ENCODE measurements at places on chromosomes 2 and 18. TPM values are rescaled to one million over a fixed set of nuclear protein-coding genes. Genes with fewer than 3 reads are reported as not detected.

DNA sequence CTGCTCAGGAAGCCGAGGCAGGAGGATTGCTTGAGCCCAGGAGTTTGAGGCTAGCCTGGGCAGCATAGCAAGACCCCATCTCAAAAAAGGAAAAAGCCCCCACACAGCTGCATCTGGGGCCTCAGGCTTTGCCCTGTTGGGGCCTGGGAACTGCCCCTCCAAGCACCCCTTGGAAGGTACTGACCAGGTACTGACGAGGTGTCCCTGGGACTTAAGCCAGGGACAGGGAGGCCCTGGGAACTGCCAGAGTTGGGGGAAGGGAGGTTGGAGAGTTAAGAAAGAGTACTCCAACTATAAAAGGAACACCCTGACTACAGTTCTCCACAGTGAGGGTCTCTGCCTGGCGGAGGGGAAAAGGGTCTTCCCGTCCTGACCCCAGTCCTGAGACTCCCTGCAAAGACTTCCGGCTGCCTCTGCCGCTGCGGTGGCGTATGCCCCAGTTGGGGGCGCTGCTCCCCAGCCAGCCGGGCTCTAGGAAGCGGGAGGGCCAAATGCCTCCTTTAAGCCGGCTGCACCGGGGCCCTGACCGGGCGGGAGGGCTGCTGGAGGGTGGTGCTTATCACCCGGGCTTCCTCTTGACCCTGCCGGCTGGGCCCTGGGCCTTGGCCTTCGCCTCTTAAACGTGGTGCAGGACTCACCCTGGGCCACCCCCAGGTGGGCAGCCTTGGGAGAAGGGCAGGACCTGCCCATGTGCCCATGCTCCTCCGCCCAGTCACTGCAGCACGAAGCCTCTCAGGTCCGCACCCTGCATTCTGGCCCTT is 12.8 kb downstream of the SLC30A3 start:
- no peak for DNase-seq

DNA sequence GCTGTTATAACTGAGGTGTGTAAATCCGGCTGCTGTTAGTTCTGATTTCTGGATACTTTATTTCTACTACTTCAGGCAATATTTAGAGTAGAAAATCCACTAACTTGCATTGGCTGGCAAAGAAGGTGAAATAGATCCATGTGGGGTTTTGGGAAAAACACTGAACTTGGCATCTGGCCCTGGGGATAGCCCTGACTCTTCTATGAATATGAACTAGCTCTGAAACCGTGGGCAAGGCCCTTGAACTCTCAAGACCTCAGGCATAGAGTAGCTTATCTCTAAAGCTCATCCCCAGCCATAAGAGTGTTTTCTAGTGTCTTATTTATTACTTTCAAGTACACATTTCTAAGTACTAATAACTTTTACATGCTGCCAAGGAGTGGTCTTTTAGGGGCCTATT is 25.8 kb downstream of the PARD3B start:
- DNase-seq: no peak

- DNase-seq: peak; percentile 17
Observed at GRCh38 chr2:101251844-101252407, 760 bp upstream of the CNOT11 start.

DNA sequence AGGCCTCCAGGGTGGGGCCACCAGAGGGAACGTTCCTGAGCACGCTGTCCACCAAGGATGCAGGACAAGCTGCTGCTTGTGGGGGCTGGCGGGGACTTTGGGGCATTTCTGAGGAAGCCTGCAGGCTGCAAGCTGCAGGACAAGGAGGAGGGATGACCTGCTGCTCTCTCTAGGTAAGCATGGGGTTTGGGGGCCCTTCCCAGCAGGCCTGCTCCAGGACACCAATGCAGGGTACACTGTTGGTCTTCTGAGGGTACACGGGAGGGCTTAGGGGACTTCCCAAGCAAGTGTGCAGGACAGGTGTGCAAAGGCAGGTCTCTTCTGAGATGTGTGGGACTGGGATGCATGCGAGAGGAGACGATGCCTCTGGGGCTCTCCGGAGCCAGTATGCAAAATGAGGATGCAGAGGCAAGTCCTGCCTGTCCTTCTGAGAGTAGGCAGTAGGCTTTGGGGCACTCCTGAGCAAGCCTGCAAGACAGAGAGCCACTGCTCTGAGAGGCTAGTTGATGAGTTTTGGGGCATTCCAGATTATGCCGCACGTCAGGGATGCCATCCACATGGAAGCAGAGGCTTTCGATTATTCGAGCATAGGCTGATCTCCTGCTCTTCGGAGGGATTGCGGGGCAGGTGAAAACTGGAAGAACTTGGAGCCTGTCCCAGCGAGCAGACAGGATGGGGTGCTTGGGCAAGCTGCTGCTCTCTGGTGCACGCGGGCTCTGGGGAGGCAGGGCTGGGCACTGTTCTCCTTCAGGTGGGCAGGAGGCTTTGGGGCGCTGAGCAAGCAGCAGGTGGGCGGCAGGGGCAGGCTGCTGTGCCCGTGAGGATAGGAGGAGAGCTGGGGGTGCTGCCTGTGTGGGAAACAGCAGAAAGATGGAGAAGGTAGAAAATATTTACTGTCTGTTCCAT is 44.6 kb downstream of the CNGA3 start:
- DNase-seq: no peak

- no peak for DNase-seq
Observed at GRCh38 chr18:23883277-23883790, 131.2 kb upstream of the TTC39C start.

FBXO36 gene
- 1.3 TPM for total RNA-seq

SERPINB3 gene
- not detected for total RNA-seq

Data from activated naive CD4-positive, alpha-beta T cell treated with anti-CD3 and anti-CD28 coated beads, Interleukin-2, amount 50 U/mL, for 72 hours (primary cell).